ENCODE measurements at places on chromosomes 2 and 18. TPM values are rescaled to one million over a fixed set of nuclear protein-coding genes. Genes with fewer than 3 reads are reported as not detected.

TRIP12 gene
- polyA plus RNA-seq = 20.0 TPM

CAPN10 gene
- 6.8 TPM for polyA plus RNA-seq

MROH2A gene
- polyA plus RNA-seq = not detected

- no peak overlapping the region for H3K27ac ChIP-seq
- no peaks in the 10 kb centered on the region for H3K36me3 ChIP-seq
- peaks cover 9% of the 10 kb centered on the region for H3K27me3 ChIP-seq
These were observed 67.3 kb downstream of the LDLRAD4 start for GRCh38 chr18:13285874-13286273.

DNA sequence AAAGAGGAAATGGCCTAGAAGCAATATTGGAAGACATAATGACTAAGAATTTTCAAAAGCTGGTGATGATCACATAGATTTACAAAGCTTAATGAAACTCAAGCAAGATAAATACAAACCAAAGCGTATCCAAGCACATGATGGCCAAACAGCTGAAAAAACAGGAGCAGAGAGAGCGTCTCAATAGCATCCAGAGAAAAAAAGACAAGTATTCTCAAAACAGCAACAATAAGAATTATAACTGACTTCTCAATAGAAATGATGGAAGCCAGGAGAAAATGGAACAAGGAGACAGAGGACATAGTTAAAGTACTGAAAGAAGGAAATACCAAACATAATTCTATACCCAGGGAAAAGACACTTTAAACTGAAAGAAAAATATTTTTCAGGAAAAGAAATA, 437.2 kb upstream of the TNP1 start:
- H3K4me3 ChIP-seq = no peak overlapping the region
- no peak for DNase-seq
- no peaks in the 10 kb centered on the region for H3K4me1 ChIP-seq
- no peak overlapping the region for H3K27ac ChIP-seq
